Epithelial cell of esophagus (primary cell): ENCODE measurements at places on chromosomes 5 and 9.

DNA sequence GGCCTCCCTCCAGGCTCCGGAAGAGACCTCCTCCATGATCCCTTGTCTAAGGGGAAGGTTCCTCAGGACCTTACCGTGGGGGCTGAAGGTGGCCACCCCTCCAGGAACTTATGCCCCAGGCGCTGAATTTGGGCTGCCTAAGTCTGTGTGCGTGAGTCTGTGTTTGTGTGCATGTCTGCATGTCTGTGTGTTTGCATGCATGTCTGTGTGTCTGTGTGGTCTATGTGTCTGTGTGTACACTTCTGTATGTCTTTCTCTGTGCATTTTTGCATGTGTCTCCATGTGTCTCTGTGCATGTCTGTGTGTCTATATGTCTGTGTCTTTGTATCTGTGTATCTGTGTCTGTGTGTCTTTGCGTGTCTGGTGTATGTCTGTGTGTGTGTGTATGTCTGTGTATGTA lies 20.5 kb downstream of the ABO start:
- no peak for DNase-seq

GRCh38 chr5:95935553-95936100 lies 26.0 kb downstream of the ELL2 start:
- peak; percentile 77 for DNase-seq

GRCh38 chr9:82972446-82972845 lies 90.5 kb downstream of the RASEF start:
- peak; percentile 67 for DNase-seq

DNA sequence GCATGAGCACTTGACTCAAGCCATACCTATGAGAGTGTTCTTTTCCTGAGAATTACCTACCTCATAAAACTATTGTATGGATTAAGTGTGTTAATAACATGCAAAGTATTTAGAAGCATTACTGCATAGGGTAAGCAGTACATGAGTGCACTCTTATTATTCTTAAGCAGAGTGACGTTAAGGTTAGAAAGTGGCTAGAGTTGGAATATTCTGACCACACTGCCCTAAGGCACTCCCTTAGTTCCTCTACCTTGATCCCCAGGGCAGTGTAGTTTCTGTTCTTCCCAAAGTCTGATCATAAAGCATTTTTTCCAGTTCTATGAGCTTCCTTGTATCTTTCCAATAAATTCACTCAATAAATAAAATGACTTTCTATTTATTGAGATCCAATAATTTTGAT lies 189.2 kb downstream of the PCSK1 start:
- no peak for DNase-seq
